ENCODE measurements at places on chromosomes 3 and 15.
A peak's percentile ranks its signal among the peaks of the same experiment; 100 is the strongest.

DNA sequence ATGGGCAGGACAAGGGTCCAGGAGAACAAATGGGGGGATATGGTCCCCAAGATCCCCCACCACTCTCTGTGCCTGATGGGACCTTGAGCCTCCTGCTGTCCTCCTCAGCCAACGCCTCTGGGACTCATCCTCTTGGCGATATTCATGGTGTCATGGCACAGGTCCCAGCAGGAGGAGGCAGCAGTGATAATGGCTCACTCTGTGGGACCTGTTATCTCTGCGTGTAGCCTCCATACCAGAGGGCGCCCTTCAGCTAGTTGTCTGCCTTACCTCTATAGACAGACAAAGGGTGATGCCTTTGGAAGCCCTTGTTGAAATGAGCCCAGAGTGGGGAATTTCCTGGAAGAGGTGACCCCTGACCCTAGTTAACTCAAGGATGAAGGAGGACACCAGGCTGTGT is 7.4 kb downstream of the ZBTB47 start:
- DNase-seq: peak; percentile 63

- no peak for DNase-seq
These were observed 128.0 kb downstream of the ATG7 start for GRCh38 chr3:11400213-11400612.

DNA sequence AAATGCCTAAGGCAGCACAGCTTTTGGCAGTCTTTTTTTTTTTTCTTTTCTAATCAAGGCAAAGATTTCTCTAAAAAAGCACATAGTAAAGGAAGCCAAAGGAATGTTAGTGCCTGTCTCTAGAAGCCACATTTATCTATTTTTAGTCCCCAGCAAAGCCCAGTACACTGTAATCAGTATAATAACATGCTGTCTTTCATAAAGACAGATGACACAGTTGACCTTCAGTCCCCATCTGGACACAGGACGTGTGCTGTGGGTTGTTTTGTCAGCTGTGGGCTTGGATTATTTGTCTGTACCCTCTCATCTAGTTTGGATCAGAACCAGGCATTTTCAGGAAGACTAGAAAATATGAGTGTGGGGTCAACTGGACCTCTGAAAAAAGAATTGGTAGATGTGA is 110.4 kb upstream of the CTNNB1 start:
- DNase-seq: no peak

DNA sequence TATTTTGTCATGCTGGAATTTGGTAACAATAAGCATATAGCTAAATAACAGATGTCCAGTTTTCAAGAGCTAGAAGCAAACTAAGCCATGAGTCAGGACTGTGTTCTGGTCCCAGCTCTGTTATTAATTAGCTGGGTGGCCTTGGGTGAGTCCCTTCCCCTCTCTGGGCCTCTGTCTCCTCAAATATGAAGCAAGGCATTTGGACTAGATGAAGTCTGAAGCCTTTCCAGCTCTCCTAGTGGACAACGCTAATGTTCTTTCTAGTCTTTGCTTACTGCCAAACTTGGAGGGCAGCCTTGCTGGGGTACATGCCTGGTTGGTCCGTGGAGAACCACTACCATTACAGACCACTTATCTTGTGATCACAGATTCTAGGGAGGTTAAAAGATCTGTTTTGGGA is 127.6 kb downstream of the DUT start:
- DNase-seq: no peak

GRCh38 chr3:20054549-20054987 is 14.3 kb downstream of the KAT2B start:
- DNase-seq: peak; percentile 43

GRCh38 chr15:29631076-29632070 is 190.9 kb downstream of the TJP1 start:
- DNase-seq: no peak

- DNase-seq: peak; percentile 44
These were observed 126.5 kb downstream of the FMN1 start for GRCh38 chr15:33068007-33068481.

GRCh38 chr3:129228891-129229585 is 20.4 kb upstream of the COPG1 start:
- DNase-seq: peak; percentile 29

- peak; percentile 71 for DNase-seq
These were observed 88.8 kb upstream of the HES1 start for GRCh38 chr3:194046995-194047645.

GRCh38 chr3:81216192-81216591 is 545.3 kb downstream of the GBE1 start:
- no peak for DNase-seq

DNA sequence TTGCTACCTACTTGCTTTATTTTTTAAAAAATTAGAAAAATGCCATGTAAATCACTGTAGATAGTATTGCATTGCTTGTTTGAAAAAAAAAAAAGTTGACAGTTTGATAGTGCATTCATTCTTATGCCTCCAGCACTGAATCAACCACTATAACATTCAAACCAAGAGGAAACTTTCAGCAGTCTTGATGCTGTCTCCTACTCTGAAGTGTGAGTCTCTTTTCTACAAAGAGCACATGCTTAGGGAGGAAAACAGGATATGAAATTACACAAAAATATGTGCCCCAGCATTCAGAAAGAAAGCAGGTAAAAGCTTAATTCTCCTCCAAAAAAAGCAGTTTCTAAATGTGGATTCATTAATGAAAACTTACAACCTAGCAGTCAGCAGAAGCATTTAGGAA is 78.3 kb downstream of the ZBTB20 start:
- no peak for DNase-seq

GRCh38 chr3:72171463-72171881 is 386.5 kb upstream of the PROK2 start:
- DNase-seq: peak; percentile 29

GRCh38 chr3:152083135-152083534 is 185.6 kb upstream of the MBNL1 start:
- DNase-seq: no peak

- no peak for DNase-seq
These were observed 33.3 kb upstream of the SACM1L start for GRCh38 chr3:45655906-45656305.

DNA sequence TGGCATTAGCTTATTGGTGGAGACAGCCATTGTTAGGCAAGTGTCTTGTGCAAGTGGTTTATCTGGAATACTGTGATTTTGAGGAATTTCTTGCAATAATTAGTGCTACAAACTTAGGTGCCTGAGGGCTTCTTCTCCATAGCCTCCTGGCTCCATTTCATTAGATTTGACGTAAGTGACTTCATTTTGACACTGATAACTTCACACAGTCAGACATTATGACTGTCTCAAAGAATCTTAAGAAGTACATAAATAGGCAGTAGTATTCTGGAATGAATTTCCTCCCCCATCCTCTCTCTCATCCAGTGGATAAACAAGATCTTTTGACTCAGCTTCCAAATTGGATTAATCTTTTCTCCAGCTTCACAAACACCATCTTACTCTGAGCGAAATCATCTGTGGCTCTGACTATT is 19.0 kb downstream of the ARL14 start:
- DNase-seq: no peak

GRCh38 chr15:60134609-60135008 is 130.5 kb downstream of the FOXB1 start:
- no peak for DNase-seq

DNA sequence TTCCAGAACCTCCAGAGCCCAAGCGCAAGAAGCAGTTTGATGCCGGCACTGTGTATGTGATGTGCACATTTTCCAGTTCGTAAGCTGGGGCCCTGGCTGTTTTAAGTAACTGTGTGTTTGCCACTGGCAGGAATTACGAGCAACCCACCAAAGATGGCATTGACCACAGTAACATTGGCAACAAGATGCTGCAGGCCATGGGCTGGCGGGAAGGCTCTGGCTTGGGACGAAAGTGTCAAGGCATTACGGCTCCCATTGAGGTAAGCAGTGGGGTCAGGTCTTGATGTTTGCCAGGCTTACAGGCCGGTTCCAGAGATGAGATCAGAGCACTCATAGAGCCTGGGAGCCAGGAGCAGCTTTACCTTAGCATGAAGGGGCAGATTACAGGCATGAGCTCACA is 28.4 kb downstream of the RBM5 start:
- no peak for DNase-seq

- DNase-seq: no peak
These were observed 25.3 kb upstream of the ARHGEF26 start for GRCh38 chr3:154095832-154096421.

- no peak for DNase-seq
These were observed 33.4 kb downstream of the EIF3J start for GRCh38 chr15:44570361-44570760.

- no peak for DNase-seq
These were observed 4.4 kb upstream of the LMAN1L start for GRCh38 chr15:74808078-74808839.

DNA sequence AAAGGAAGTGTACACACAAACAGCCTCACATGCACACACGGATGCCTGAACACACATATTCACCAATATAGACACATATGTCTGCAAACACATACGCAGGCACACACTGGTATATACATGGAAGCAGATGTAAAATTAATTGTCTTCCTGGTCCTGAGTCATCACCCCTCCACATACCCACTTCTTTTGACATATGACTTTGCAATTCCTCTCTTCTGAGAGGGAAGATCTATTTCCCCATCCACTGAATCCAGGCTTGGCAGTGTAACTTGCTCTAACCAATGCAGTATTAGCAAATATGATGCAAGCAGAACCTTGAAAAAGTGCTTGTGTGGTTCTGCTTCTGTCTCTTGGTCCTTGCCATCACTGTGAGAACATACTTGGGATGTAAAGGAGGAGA is 76.8 kb upstream of the HRH1 start:
- DNase-seq: no peak

DNA sequence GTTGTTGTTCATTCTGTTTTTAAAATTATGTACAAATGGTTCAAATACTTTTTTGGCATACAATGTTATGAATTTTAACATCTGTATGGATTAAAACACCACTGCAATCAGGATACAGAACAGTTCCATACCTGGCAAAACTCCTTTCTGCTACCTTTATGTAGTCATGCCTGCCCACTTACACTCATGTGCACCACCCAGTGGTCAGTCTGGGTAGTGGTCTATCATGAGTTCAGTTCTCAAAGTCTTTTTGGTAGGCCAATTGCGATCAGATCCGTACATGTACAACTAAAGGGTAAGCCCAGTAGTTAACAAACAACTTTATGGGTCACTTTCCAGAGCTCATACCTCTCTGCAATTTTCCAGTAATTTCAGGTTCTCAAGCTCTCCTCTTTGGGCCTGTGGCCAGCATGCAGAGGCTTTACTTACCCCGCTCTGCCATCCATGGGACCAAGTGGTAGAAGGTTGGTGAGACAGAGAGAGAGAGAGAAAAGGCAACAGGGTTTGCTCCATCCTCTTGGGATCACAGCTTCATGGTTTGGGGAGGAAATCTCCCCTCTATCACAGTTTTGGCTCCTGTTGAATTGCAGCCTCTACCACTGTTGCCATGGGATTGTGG is 63.9 kb upstream of the FAM98B start:
- DNase-seq: peak; percentile 63

DNA sequence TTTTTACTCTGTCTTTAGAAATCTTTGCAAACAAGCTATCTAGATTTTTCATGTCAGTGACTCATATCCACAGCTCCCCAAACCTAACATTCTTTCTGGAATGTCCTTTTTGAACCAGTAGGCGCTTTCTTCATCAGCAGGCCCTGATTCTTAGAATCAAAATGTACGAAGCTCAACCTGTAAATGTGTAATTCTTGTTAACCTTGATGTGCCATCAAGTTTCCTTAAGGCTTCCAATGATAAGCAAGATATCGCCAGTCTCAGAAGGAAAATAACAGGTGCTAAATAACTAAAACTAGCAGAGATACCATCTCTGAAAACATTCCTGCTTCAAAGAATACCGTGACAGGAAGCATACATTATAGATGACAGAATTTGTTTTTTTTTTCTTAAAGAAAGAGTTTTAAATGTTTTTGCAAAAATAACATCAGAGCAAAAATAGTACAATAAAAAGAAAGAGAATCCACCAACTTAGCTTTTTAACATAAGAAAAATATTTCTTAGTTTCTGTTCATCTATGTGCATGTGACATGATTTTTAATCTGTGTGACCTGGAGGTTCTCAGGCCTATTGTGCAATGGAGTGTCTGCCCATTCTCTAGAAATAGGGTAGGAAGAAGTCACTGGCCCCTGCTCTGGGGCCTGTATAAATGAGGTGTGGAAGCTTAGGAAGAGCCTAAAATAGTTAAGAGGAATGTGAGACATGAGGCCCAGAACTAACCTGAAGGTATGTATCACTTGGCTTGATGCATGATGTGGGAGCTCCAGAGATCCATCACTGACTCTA is 14.7 kb upstream of the SECISBP2L start:
- no peak for DNase-seq

GRCh38 chr3:115662356-115662755 is 39.0 kb downstream of the GAP43 start:
- DNase-seq: no peak

DNA sequence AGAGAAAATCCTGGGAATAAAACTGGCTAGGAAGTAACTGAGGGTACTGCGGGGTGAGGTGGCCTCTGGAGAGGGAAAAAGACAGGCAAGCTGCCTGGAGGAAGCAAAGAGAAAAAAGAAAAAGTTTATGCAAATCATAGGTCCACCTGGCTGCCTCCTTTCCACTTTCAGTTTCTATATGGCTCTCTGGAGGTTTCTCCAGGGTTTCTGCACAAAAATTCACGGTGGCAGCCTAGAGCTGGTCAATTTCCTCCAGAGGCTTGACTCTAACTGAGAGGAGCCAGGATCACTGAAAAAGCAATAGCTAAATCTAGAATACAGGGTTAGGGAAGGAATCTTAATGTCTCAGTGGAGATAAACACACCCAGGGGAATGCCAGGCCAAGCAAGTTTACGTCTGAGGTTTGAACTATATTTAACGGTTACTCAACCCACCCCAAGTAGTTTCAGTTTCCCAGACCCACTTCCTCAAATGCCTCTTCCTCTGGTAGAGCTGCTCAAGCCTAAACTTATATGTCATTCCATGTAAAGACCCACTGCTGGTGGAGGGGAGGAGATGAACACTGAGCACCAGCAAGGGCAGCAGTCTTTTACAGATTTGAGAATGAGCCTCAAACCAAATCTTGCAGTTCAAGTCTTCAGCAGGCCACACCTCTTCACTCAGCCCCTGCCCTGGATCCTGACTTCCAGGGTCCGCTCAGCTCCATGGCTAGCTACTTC is 5.7 kb downstream of the LYSMD2 start:
- DNase-seq: no peak

Measured in left cardiac atrium (tissue), 4 donors.